ENCODE measurements at places on chromosomes 7 and 10.

DNA sequence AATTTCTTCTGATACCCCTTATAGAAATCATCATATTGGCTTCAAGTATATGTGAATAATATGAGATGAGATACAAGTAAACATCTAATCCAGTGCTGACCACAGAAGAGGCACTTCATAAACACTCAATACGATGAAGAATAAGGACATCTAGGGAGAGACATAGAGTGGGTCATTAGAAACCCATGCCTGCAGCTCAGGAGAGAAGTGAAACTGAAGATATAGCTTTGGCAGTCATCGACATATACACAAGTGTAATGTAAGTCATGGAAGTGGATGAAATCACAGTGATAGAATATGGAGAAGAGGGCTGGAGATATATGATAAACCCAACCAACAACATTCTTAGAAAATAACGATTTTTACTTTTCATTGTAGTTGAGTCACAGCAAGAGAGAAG lies 665.0 kb downstream of the PARD3 start:
- DNase-seq: no peak

DNA sequence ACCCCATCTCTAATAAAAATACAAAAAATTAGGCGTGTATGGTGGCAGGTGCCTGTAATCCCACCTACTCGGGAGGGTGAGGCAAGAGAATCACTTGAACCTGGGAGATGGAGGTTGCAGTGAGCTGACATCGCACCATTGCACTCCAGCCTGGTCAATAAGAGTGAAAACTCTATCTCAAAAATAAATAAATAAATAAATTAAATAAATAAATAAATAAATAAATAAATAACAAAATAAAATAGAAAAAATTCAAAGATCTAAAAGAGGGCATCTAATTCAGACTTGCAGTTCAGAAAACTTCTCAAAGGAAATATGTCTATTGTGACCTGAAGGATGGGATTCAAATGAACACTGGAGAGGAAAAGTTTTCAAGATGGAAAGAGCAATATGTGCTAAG lies 1085.1 kb downstream of the SORCS3 start:
- no peak for DNase-seq

GRCh38 chr10:133087679-133088178 lies at the start of gene ADGRA1:
Gene ADGRA1, plus strand, starts transcription at chr10:133087924. Its CDS starts 986 bp downstream, at chr10:133088910.
- peak; percentile 35 for DNase-seq

DNA sequence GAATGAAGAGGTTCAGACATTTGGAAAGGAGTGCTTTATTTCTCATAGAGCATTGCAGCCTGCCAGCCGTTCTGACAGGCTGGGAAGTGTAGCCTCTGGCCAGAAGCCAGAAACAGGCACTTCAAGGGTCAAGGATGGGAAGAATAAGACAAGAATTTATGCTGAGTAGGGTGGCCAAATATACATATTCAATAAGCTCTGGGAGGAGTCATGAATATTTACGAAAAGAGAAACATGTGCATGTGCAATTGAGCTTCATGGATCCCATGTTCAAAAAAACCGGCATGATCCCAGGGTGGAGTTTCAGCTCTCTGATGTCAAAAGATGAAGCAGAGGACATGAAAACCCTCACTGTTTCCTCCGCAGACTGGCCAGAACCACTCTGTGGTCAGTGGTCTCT lies 32.9 kb downstream of the TLX1 start:
- no peak for DNase-seq

GRCh38 chr7:38685851-38686250 lies 54.7 kb upstream of the AMPH start:
- DNase-seq: no peak

DNA sequence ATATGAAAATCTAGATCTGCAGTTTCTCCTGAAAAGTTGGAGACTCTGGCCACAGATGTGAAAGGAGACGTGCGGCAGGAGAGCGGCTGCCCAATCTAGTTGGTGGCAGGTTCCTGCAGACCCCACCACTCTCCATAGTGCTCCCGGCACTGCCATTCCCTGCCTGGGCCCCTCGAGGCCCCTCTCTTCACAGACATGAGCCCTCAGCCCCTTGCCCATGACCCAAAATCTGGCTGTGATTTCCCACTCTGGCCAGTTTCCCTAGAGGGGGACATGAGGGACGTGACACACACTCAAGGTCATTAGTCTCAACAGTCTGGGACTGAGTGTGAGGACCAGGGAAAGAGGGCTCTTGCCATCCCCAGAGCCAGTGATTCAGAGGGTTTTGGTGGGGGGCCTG lies 138.7 kb downstream of the PTPN20 start:
- DNase-seq: no peak

DNA sequence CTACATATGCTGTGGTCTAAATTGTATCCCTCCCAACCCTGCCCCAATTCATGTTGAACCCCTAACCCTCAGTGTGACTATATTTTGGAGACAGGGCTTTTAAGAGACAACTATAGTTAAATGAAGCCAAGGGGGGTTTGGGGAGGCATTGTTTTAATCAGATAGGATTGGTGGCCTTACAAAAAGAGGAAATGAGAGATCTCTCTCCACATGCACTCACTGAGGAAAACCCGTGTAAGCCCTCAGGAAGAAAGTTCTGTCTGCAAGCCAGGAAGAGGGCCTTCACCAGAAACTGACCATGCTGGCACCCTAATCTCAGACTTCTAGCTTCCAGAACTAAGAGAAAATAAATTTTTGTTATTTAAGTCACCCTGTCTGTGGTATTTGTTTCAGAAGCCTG lies 276.7 kb downstream of the KIF20B start:
- no peak for DNase-seq

DNA sequence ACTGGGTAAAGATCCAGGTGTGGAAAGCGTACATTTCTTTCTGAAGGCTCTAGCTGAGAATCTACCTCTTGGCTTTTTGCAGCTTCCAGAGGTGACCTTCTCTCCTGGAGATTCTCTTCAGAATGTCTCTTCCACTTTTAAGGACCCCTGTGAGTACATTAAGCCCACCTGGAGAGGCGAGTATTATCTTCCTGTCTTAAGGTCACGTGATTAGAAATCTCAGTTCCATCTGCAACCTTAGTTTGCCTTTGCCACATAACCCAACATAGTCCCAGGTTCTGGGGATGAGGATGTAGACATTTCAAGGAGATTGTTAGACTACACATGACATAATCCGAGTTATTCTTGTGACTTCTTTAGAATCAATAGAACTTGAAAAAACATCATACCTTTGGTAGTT lies 665.5 kb upstream of the POM121L12 start:
- DNase-seq: no peak

DNA sequence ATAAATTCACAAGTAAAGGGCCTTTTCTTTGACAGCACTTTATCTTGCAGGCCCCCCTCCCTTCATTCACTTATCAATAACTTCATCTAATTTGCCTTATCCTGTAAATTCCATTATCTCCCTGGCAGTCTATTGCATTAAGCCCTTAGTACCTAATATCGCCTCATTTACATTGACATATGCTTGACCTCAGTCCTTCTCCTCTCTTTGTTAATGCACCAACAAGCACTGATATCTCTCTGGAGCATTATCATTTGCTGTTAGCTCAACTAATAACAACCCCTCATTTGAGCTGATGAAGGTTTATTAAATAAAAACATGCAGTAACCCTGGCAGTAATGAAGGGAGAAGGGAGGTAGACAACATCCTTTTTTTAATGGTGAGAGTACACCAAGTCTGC lies 46.8 kb downstream of the EXOC4 start:
- no peak for DNase-seq

GRCh38 chr10:11176746-11177145 lies 159.1 kb downstream of the CELF2 start:
- DNase-seq: no peak

DNA sequence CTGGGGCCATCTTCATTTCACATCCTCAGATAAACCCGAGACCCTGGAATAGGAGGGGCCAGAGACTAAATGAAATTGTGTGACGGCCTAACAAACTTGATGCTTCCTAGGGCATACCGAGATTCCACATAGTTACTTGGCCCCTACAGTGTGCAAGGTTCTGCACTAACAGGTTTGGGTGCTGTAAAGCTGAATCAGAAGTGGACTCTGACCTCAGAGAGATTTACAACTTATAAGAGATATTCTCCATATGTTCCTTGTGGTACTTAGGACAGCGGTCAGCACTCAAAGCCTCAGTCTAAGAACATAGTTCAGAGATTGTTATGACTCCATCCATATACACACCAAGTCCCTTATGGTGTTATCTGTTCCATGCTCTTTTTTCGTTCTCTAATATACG lies 55.1 kb upstream of the FHIP2A start:
- no peak for DNase-seq

- no peak for DNase-seq
Measured at GRCh38 chr7:137127806-137128205, 215.7 kb downstream of the PTN start.

- DNase-seq: no peak
Measured at GRCh38 chr10:74586088-74586585, 240.3 kb upstream of the KAT6B start.

DNA sequence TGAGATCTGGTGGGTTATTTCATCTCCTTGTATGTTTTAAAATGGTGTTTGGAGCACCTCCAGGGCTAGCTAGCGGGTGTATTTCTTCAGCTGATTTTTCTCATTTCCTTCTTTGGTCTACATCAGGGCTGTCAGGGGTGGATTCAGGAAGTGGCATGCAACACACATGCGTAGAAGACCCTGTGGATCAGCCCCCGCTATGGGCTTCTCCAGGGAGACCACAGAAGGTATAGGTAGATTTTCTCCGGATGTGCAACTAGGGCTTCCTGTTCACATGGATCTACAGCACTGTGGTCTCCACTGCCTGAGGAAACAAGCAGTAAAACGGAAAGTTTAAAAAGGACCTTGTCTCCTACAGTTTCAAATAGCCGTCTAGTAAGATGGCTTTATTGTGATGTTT lies 10.4 kb downstream of the NUB1 start:
- DNase-seq: no peak

DNA sequence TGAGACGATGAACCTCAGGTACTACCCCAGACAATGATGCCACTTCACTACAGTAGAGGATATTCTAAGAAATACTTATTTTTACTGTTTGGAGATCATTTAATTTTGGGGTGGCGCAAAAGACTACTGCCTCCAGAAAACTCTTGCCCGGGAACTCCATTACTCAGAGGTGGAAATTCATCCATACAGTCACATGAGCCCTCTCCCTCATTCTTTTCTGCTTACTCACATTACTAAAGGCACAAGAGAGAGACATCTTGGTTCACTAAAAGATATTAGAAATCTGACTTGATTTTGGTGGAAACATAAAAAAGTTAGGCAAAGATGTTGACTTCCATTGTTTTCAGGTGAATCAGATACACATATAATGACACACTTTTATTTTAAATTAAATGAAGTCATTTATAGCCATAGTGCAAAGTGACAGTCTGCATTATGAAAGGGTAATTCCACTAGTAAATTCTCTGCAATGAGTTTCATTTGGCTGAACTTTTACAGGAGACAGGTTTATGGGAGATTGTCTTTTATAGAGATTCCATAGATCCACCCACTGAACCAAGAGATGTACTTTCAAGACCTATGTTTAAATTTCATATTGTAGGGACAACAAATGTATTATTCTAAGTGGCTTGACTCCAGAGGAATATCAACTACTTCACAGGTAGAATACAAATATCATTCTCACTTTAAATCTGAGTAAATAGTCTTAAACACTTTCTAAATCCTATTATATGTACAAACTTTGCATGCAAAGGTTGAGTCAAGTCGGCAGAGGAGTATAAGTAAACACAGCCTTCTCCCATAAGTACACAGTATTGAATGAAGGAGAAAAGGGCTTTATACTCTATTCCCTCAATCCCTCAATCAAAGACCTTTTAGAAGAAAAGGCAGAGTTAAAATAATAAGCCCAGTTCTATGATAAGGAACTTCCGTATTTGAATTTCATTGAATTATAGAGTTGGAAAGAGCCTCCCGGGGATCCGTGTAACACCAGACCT lies 18.8 kb downstream of the NEBL start:
- no peak for DNase-seq

All from COR-L47 (cell line).